Left lung (tissue), 14 donors: ENCODE measurements at places on chromosomes 3 and 15. TPM values are rescaled to one million over a fixed set of nuclear protein-coding genes. Genes with fewer than 3 reads are reported as not detected.

GRCh38 chr3:176873261-176873660 is 324.0 kb downstream of the TBL1XR1 start:
- DNase-seq = no peak

DNA sequence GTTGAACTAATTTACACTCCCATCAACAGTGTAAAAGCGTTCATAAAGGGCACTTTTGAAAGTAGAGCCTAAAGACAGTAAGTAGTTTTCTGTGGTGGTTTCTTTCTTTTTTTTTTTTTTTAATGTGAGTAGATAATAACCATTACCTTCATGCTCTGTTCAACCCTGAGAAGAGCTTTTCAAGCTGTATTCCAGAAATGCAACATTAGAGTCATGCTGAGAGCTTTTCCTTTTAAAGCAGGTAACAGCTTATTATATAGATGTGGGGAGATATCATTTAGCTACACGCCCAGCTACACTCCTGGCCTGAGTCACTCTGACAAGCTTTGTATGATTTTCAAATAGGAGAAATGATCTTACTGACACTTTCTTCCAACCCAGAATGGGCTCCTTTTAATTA is 96.2 kb upstream of the ARHGEF26 start:
- no peak for DNase-seq

DNA sequence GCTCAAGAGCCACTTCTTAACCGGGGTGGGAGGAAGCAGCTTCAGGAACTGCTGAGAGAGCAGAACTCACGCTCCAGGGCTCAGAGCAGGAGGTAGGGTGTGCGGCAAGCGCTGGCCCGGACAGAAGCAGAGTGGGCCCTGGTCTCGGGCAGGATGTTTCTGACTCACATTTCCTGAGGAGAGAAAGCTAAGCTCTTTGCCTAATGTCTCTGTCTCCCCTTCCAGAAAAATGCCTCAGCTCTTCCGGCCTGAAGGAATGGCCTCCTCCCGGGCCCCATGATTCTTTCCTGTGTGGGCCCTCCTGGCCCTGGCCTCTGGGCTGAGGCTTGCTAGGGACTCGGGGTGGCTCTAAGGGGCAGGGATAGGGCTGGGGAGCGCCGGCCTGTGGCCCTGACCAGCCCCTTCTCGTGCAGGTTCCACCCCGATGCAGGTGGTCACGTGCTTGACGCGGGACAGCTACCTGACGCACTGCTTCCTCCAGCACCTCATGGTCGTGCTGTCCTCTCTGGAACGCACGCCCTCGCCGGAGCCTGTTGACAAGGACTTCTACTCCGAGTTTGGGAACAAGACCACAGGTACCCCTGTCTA is 4.1 kb upstream of the STAB1 start:
- no peak for DNase-seq

MYRIP gene
- 0.29 TPM for polyA plus RNA-seq

SEMA3G gene
- polyA plus RNA-seq = 8.0 TPM

OCA2 gene
- 13.2 TPM for polyA plus RNA-seq
